LNCaP clone FGC (cell line): ENCODE measurements at places on chromosomes 4 and X.

DNA sequence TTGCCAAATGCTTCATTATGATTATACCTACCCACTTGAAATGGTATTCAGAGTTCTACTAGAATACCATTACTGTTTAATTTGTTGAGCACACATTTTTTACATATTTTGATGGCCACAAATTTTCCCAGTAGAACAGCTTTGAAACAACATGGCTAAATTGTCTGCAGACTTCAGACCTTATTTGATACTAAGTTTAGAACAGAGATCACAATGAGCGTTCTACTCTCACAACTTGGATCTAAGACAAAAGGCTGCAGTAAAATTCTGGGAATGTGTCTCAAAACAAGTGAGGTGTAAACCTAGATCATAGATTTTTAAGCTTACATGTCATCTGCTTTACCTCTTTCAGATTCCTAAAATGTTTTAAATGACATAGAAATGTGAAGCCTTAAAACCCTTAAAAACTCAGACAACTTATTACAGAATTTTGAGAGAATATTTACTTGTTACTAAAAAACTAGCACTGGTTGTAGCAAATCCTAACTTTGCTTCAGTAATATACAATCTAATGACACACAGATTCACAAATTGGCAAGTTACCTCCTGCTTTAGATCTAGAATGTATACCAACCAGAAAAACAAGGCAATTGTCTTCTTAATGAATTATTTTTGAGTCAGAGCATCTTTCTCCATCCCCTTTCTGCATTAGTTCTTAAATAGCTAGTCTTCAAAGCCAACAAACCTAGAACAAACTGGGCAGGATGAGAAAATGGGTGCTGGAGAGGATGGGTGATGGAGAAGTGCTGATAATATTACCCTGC is 243.3 kb downstream of the SLC7A11 start:
- no peak for DNase-seq

- no peak for DNase-seq
Observed at GRCh38 chr4:2832309-2832980, 11.2 kb upstream of the ADD1 start.

DNA sequence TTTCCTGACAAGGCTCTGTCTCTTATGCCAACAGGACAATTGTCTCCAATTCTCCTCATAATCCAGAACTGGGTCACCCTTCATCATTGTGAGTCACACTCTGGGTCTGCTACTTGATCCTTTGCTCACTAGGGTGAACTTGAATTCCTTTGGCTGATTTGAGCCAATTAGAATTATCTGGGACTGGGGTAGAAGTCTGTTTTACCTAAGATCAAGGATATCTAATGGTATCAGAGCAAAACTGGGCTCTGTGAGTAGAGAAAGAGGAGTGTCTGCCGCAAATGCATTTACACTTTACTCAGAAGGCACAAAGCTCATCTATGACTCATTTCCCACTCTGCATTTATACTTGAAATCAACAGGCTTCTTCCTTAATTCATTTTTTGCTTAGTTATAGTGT is 72.6 kb downstream of the PITX2 start:
- DNase-seq: no peak

DNA sequence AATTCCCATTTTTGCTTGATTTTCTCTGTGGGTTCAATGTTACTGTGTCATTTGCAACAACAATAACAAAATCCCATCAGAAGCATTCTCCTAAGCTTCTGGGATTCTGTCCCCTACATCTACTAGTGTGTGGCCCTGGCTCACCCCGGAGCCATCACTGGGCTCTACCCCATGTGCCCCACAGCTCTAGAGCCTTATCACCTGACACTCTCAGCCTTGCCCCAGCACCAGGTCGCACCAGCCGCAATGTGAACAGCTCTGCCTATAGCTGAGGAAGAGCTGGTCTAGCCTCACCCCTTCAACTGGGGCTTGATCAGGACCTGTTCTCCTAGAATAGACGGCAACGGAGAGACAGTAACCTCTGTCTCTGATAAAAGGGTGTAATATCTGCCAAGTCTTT is 161.7 kb downstream of the SHROOM3 start:
- DNase-seq: no peak

DNA sequence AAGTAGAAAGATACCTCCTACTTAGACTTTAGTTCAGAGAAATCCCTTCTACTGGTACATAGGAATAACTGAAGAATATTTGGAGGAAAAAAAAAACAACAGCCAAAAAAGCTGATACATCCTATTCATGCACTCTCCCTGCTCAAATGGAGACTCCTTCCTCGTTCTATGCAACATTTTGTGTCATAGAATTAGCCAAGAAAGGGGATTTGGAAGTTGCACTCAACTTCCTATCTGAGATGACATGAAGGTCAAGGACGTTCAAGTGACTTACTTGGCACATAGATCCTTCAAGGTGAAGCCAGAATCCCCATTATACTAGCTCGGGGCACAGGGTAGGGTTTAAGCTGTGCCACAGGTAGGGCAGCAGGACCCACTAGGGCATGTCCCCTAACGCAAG is 56.2 kb upstream of the S100G start:
- no peak for DNase-seq

GRCh38 chr4:13903061-13903460 is 275.5 kb upstream of the BOD1L1 start:
- no peak for DNase-seq

DNA sequence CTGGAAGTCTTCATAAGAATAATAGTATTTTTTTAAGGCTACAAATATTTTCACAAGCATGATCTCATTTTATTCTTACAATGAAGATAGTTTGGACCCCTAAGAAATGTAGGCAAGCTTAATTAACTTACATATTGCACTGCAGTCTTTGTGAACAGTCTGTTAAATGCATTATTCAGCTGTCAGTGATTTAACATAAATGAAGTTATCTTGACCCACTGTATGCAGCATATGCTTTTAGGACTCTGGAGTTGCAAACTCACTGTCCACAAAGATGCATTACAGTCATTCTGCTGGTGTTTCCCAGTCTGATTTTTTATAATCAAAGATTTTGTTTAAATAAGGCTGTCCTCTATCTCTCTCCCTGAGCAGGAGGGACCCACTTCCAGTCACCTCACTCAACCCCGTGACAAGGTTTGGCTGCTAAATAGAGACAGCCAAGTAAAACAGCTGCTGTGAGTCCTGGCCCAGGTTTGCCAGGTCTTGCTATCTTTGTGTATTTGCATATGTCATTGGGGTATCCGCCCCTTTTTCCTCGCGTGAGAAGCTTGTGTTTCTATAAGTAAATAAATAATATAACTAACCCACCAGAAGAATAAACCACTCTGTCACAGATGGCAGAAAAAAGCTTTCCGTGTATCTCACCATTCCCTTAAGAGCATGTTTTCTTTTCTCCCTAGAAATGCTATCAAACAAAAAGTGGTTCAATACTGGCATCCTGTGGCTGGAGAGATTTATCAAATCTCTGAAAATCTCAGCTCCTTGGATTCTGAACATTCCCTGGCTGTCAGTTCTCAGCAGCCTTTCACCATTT is 67.0 kb downstream of the SLC7A11 start:
- peak; percentile 82 for DNase-seq

GRCh38 chr4:147381749-147382148 is 99.1 kb upstream of the EDNRA start:
- no peak for DNase-seq

- DNase-seq: no peak
Observed at GRCh38 chr4:80202190-80202711, 4.9 kb downstream of the PRDM8 start.

DNA sequence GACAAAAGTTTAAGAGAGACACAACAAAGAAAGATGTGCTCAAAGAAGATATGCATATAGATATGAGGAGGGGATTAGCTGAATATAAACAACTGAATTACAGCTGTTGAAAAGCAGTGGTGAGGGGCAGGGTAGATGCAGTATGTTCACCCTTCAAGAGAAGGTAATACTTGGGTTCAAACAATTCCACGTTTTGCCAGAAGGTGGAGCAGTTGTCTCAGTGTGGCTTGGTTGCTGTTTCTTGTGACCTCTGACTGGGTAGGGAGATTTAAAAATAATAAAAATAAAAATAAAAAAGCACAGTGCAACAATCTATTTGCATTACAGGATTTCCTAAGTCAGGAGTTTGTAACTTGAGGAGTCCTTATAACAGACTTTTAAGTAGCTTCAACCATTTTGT is 23.3 kb downstream of the PHOX2B start:
- DNase-seq: no peak

GRCh38 chr4:136898590-136899248 is 633.6 kb downstream of the PCDH18 start:
- DNase-seq: no peak

DNA sequence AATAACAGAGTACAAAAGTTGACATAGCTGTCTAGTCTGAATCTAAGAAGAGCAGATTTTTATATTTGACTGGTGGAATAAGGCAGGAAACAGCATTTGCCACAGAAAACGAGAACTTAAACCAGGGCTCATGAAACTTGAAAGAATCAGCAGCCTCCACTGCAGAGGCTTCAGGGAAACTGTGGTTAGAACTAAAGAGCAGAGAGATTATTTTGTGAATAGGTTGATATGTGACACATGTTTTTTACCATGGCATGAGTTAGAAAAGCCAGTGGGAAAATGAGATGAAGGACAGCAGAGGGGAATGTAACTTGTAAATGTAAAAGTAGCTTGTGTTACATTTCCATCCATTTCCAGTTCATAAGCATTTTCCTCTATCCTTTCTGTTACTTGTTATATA is 63.7 kb upstream of the CAMK2D start:
- no peak for DNase-seq

GRCh38 chrX:102950908-102951866 is 14.1 kb downstream of the RAB40AL start:
- DNase-seq: no peak

GRCh38 chr4:31929676-31930345 is 1209.6 kb downstream of the PCDH7 start:
- DNase-seq: no peak

GRCh38 chr4:145234091-145234706 is 53.8 kb upstream of the OTUD4 start:
- DNase-seq: peak; percentile 36

DNA sequence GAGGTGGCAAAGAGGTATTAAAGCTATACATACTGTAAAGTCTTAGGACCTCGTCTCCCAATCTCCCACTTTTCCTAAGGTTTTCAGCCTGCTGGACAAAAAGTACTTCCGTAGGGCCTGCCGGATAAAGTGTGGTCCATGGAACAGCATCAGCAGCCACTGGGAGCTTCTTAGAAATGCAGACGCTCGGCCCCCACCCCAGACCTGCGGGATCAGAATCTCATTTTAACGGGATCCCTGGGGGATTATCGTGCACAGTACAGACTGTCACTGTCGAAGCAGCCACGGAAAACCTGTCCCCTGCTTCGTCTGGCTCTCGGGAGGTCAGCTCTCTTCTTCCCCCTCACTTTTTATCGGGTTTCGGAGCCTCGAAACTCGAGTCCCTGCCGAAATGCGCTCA is 802 bp downstream of the ADGRG2 start:
- DNase-seq: no peak

DNA sequence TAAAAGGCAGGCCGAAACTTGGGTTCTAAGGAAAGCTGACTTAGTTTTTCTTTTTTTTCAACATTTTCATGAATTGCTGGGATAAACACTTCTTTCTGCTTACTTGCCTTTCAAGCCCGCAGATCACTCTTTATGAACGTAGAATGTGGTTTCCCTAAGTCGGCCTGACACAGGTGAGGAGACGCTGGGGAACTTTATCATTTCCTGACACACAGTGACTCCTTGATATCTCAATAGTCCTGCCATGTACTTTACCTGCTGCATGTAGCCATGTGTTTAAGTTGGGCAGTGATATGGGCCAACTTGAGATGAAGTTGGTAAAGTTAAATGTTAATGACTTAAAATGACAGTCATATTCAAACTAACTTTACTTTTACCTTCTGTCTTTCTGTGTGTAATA is 26.6 kb upstream of the SNCA start:
- DNase-seq: no peak

DNA sequence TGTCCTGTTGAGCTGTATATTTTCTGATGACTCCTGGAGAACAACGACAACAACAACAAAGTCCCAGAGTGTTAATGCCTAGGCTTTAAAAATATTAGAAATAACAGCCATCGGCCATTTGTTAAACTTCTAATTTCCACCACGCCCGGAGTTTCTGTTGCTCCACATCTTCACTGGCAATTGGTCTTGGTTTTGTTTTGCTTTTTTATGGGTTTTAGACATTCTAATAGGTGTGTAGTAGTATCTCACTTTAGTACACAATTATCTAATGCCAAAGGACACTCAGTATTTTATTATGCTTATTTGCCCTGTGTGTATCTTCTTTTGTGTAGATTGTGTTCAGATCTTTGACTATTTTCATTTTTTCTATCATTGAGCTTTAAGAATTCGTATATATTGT is 5.0 kb downstream of the MAGEA12 start:
- no peak for DNase-seq

GRCh38 chrX:67961516-67961915 is 417.7 kb downstream of the AR start:
- DNase-seq: no peak

DNA sequence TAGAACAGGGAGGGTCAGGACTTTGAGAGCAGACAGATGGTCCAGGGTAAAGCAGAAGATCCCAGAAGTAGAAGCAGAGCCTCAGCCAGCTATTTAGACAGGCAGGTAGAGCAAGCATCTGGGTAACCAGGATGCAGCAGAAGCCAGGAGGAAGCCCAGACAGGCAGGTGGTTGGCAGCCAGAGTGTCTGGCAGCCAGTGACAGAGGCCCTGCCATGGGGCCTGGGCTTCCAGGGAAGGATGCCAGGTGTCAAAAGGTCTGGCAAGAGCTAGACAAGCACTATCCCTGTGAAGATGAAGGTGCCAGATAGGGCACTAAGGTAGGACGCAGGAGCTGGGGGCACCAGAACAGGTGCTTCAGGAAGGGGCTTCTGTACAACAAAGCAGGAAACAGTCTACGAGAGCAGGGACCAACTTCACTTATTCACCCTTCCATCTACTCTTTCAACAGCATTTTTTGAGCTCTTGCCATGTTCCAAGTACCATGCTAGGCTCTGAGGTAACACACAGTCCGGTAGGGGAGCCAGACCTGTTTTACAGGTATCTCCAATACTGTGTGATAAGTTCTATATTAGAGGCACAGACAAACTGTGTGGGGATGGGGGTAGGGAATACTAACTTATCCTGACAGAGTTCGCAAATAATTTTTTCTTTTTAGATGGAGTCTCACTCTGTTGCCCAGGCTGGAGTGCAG is 38.1 kb upstream of the GJB1 start:
- peak; percentile 88 for DNase-seq

GRCh38 chr4:177492022-177492421 is 49.8 kb upstream of the AGA start:
- DNase-seq: no peak

GRCh38 chr4:159014859-159015258 is 88.0 kb upstream of the RAPGEF2 start:
- no peak for DNase-seq

DNA sequence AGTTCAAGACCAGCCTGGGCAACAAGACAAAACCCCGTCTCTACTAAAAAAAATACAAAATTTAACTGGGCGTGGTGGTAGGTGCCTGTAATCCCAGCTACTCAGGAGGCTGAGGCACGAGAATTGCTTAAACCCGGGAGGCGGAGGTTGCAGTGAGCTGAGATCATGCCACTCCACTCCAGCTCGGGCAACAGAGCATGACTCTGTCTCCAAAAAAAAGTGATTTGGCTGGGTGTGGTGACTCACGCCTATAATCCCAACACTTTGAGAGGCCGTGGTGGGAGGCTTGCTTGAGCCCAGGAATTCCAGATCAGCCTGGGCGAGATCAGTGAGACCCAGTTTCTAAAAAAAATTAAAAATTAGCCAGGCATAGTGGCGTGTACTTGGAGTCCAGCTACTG is 4.1 kb downstream of the OPHN1 start:
- no peak for DNase-seq

- DNase-seq: no peak
Observed at GRCh38 chr4:721261-722168, 15.9 kb downstream of the PCGF3 start.

GRCh38 chr4:35730414-35730813 is 513.9 kb downstream of the ARAP2 start:
- no peak for DNase-seq
